ENCODE measurements at places on chromosomes 1 and 21.

DNA sequence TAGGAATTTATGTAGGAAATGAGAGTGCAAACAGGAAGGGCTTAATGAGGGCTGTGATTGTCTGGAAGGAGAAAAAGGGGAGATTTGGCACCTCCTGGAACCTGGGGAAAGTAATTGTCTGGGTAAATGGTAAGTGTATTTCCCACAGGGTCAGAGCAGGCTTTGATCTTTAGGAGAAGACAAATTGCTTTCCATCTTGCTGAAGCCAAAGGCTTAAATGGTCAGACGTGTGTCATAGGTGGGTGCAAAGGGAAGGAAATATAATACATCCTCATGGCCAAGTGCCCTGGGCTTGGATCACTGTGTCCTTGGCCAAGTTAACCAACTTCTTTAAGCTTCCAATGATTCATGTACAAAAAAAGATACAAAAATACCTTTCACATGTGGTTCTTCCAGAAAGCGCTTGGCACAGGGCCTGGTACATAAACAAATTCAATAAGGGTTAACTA lies 1.3 kb upstream of the DUSP23 start:
- peak; percentile 92 for DNase-seq

GRCh38 chr1:181185461-181185860 lies 97.0 kb downstream of the IER5 start:
- DNase-seq: no peak

DNA sequence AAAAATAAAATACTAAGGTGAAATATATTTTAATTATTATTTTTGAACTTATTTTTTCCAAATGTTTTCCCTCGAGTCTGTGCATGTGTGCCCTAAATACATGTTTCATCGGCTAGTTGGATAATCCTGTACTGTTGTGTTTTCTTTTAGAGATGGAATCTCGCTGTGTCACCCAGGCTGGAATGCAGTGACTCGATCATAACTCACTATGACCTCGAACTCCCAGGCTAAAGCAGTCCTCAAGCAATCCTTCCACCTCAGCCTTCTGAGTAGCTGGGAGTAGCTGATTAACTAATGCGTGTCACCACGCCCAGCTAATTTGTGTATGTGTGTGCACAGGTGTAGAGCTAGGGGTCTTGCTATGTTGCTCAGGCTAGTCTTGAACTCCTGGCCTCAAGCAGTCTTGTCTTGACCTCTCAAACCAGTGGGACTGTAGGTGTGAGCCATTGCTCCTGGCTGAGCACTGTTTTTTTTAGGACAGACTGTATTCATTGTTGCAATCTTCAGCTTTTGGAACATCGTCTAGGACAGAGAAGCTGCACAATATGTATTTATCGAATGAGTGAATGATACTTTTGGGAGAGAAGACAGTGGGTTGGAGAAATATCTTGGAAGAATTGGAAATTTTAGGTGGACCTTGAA lies 4.8 kb upstream of the TMCO1 start:
- DNase-seq: no peak

DNA sequence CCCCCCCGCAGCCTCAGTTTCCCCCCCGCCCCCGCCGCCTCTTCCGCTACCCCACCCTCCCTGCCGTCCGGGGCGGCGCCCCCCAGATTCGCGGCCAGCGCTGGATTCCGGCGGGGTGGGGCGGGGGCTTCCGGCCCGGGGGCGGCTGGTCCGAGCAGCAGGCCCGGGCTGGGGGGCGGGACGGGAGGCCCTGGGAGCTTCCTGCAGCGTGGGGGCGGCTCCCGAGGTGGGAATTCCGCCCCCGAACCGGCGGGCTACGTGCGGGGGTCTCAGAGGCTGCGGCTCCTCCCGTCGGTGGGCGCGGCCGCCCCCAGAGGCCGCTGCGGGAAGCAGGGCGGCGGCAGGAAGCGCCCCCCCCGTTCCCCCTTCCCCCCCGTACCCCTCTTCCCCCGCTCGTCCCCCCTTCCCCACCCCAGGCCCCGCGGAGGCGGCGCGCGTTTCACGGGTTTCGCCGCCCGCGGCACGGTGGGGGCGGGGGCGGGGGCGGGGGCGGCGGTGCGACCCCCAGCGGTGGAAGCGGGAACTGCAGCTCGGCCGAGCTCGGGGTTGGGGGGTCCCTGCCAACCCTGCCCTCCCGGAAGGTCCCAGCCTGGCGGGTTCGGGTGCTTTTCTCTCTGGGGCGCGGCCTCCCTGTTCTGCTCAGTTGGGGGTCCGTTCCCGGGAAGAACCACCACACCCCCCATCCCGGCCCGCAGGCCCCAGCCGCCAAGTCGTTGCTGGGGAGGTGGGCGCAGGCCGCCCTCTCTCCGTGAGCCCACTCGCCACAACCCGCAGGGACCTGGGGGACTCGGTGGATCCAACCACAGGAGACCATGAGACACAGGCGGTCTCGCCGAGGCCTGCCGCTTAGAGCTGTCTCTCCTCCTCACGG lies 76.3 kb downstream of the MORN1 start:
- peak; percentile 26 for DNase-seq

DNA sequence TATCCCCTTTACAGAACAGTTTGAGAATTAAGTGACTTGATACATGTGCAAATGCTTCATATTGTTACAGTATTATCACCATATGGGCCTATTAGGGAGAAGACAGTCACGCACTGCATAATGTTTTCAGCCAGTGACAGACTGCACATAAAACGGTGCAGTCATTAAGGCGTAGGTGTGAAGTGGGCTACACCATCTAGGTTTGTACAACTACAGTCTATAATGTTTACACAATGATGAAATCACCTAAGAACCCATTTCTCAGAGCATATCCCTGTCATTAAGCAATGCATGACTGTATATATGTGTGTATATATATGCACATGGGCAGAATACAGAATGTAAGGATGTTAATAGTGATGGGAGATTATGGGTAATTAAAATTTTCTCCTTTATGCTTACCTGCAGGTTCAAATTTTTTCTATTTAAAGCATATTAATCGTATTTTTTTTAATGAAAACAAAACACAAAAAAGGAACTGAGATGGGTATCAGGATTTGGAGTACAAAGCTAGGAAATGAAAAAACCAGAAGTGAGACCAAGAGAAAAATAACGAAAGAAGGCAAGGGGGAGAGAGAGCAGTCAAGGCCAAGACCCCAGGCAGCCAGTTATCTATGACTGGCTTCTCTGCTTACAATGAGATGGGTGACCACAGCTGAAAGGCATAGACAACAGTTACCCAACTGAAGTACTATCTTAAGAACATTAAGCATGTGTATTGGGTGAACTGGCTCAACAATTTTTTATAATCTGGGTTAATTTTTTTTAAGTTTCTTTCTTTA lies 122.9 kb upstream of the DAB1 start:
- DNase-seq: no peak

GRCh38 chr1:185917646-185918045 lies 183.5 kb downstream of the HMCN1 start:
- DNase-seq: no peak

- no peak for DNase-seq
Observed at GRCh38 chr1:38134294-38134755, 87.7 kb upstream of the POU3F1 start.

GRCh38 chr1:229383961-229384360 lies 41.1 kb upstream of the CCSAP start:
- no peak for DNase-seq

DNA sequence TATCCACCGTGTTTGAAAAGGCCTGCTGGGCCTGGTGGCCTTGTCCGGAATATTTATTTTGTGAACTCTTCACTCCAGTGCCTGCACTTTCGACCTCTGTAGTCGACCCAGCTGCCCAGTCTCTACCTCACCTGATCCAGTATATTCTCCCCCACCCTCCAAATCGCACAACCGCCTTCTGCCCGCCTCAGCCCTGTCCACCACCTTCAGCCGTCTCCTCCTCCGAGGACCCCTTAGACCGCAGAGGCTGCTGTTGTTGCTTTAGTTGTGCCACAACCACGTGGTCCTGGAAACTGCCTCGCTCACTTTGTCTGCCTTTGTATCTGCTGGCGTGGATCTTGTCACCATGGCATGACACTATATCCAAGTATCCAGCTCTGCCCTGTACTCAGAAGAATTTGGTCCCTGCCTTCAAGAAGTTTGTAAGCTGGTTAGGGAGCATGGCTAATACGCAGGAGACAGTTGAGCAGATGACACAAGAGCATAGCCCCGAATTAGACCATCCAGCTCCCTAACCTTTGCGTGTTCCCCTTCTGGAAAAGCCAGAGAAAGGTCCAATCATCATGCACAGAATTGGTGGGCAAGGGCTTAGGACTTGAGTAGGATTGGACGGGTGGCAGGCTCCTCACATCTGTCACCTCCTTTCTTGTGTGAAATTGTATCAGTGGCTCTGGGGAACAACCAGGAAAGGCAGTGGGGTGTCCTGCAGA lies 1.5 kb downstream of the PHGDH start:
- peak; percentile 57 for DNase-seq

- no peak for DNase-seq
Observed at GRCh38 chr1:247322849-247323586, 8.6 kb downstream of the ZNF496 start.
